Activated CD8-positive, alpha-beta memory T cell treated with anti-CD3 and anti-CD28 coated beads for 1 hour (primary cell): ENCODE measurements at places on chromosomes 4 and X.
A peak's percentile ranks its signal among the peaks of the same experiment; 100 is the strongest.

GRCh38 chr4:7074426-7074825, 6.6 kb upstream of the GRPEL1 start:
- DNase-seq = no peak

GRCh38 chr4:26133840-26134239, 187.0 kb upstream of the RBPJ start:
- DNase-seq = no peak

DNA sequence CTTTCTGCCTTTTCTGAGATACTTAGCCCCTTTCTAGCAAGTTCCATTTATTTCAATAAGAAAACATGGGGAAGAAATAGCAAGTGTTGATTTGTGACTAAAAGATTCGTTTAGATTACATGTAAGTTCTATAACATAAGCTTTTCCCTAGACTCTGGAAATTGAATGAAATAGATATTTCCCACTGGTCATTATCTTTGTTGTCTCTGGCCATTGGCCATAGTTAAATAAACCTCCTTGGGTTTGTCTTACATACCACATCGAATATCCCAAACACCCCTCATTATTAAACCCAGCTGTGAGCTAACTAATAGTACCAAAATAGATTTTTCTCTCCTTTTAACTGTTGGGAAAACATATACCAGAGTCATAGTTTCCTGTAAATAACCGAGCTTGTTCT, 534.8 kb downstream of the IQCM start:
- DNase-seq = no peak

GRCh38 chrX:44621078-44621477, 78.4 kb upstream of the FUNDC1 start:
- no peak for DNase-seq

- peak; percentile 24 for DNase-seq
Measured at GRCh38 chr4:140071806-140072205, 82.2 kb downstream of the MAML3 start.

DNA sequence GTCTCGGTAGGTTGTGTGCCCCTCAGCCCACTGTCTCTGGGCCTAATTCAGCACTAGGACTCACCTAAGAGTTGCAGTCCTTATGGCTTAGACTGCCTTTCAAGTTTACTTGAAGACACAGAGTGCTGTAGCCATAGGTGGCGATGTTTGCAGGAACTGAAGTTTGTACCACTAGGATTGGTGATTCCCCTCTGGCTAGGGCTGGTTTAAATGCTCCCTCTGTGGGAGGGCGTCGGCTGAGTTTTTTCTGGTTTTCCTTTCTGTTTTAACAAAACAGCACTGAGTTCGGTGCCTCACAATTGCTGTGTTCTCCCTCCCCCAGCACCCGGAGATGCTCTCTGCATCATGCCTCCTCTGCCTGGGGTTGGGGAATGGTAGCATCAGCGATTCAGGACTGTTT, 480.9 kb downstream of the PCDH11X start:
- DNase-seq = no peak

DNA sequence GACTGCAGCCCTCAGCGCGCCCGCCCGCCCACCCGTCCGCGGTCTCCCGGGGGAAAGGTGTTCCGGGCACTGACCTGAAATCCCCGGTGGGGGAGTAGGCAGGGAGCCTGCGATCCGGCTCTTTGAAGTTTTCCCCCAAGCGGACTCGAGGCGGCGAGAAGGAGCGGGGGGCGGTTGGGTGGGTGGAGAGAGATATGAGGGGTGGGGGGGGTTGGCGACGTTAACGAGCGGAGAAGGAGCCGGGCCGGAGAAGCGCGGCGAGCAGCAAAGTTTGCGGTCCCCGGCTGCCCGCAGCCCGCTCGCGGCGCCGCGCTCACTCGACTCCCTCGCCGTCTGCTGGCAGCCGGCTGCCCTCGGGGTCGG, 636 bp downstream of the BCOR start:
- no peak for DNase-seq

DNA sequence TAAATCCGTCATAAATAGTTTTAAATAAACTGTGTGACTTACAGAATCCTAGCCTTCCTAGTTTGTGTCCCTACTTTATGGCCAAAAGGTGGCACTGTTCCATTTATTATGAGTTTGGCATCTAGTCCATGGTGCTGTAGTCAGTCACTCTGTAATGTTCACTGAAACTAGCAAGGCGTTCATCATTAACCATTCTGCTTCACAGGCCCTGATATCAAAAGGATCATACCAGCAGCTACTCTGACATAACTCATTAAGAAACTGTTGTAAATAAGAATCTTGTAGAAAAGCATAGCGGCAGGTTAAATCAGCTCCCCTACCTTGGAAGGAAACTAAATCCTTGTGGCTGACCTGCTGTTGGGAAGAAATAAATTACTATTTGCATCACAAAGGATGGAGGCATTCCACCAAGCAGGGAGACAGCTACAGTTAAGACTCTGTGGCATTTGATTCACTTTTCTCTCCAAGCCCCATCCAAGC, 919.6 kb upstream of the DIAPH2 start:
- no peak for DNase-seq

DNA sequence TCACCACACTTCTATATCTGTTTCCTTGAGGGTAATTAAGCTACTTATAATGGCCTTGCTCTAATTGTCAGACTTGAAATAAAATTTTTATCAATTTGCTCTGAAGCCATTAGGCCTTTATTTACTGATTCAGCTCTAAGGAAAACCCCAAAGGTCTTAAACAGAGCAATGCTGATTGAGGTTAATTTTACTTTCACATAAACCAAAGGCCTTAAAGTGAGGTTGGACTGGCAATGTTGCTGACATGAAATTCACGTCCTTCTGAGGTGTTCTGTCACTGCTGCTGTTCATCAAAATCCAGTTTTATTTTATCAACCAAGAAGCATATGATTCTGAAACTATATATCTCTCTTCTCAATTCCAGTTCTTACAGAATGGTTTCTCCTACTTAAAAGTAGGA, 21.7 kb upstream of the GPRIN3 start:
- DNase-seq = no peak

- DNase-seq = no peak
Measured at GRCh38 chr4:34372815-34373214, 1871.5 kb downstream of the ARAP2 start.

- DNase-seq = no peak
Measured at GRCh38 chr4:169774466-169775445, 17.0 kb upstream of the HPF1 start.

GRCh38 chrX:54808109-54808604, 612 bp downstream of the MAGED2 start:
- DNase-seq = no peak

DNA sequence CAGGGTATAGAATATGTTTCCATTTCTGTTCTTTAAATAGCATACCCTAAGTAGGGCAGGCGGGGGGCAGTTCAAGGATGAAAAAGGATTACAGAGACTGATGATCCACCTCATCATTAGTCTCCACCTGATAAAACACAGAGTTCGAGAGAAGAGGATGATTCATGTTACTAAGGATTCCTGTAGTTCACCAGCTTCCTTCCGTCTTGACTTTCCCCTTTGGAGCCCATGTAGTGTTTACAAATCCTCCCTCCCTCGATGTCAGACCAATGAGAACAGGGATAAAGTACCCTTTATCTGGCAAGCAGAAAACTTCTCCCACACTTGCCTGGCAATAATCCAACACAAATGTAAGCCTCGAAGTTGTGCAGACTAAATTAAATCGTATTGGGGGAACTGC, 526.3 kb upstream of the FAM241A start:
- DNase-seq = no peak

- no peak for DNase-seq
Measured at GRCh38 chr4:82138374-82138773, 235.4 kb downstream of the HNRNPD start.

DNA sequence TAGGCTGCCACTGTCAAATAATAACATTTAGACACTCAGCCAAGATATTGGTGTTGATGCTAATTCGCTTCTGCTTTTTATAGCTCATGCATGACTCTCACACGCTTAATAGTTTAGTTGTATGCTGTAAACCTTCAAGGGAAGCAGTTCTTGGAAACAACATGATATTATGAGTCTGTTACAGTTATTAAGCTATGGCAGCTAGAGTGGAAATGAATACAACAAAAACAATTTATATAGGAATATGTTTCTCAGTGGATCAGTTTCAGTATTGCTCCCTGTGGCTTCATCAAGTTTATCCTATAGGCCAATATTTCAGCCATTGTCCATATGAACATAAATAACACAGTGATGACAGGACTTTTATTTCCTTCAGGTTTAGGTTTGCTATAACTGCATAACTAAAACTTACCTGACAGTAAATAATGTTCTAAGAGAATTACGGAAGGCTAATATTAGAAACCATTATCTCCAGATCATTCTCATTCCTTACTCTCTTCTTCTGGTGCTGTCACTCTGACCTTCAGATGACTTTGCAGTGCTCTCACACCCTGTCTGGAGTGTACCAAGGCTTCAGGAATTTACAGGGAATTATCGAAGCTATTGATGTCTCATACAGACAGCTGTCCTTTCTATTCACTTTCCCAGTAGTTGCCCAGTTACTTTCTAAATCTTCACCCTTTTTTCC, 555.0 kb downstream of the ANKRD50 start:
- no peak for DNase-seq

DNA sequence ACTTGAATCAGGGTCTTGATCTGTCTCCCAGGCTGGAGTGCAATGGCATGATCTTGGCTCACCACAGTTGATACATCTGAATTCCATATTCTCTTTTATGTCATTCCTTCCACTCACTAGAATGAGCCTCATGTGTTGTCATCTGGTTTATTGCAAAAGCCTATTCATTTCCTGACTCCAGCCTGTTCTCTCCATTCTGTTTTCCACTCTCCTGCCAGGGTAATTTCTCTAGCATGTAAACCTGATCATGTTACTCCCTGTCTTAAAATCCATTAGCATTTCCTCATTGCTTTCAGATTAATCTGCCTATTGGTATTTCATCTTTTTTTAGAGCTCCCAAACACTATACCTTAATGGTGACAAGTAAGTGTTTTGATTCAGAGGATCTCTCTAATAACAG, 4.3 kb upstream of the DDX60L start:
- no peak for DNase-seq

- no peak for DNase-seq
Measured at GRCh38 chr4:141158219-141158618, 24.9 kb upstream of the RNF150 start.

- DNase-seq = no peak
Measured at GRCh38 chrX:43513085-43513484, 143.0 kb upstream of the MAOA start.

- no peak for DNase-seq
Measured at GRCh38 chr4:3529363-3529762, 2.9 kb downstream of the LRPAP1 start.

- no peak for DNase-seq
Measured at GRCh38 chr4:183860119-183860518, 45.0 kb upstream of the STOX2 start.

DNA sequence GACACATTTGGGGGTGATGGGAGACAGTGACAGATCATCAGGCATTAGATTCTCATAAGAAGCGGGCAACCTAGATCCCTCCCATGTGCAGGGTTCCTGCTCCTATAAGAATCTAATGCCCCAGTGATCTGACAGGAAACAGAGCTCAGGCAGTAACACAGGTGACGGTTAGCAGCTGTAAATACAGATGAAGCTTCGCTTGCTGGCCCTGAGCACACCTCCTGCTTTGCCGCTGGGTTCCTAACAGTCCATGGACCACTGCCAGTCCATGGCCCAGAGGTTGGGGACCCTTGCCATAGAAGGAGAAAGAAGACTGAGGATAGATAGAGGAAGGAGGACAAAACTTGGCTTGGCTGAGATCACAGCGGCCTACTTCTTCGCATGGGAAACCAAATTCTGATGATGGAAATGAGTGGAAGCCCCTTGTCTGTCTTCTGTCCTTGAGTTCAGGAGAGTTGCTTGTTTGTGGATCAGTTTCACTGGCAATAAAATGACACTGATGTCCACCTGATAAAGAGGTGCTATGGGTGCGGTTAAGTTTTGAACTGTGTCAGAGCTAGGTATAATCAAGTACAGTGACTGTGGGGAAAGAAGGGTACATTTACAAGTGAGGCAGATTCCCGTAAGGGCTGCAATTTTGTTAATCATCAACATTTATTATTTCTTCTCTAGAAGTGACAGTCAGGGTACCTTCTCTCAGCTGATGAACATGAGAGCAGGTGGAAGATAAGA, 1.7 kb upstream of the TIFA start:
- no peak for DNase-seq

DNA sequence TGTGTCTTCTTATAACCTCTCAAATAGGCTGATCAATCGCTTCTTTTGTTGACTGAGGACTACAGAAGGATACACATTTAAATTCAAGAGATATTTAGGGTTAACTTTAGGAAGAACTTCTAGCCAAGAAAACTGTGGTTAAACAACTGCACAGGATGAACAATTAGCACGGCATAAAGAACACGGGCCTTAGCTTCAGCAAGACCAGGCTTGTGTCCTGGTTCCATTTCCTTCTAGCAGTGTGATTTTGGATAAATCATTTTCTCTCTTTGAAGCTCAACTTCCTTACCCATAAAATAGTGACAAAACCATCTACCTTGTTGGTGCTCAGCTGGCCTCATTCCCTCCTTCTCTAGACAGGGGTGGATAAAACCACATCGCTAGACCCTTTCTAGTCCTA, 117.6 kb downstream of the TSPAN5 start:
- DNase-seq = no peak
